ENCODE measurements at places on chromosomes 5 and 9.

DNA sequence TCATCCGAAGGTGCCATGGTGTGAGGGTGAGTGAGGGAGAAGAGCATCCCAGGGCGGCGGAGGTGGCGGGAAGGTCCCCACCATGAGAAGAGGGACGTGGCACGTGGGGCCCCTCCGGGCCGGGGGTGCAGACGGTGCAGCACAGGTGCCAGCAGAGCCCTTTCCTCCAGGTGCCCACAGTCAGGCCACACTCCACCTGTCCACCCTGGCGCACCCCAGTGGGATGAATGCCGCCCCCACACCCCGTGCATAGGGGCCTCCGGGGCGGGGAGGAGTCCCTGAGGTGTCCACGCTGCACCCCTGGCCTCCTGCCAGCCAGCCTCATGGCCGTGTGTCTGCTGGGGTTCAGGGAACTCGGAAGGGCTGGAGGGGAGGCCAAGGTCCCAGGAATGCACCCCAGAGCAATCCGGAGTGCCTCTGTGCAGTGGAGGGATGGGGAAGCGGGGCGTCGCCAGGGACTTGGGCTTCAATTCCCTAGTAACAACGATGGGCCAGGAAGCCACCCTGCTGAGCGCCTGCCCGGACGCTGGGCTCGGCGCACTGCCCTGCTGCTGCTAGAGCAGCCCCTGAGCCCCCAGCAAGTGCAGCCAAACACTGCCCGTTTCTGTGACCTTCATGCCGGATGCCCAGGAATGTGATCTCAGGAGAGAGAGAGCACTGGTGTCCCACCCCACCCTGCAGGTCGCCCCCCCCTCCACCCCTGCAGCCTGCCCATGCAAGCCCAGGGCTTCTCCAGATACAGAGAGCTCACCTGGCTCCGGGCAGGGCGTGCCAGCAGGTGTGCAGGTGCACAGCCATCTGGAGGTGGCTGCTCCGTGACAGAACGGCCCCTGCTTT, 8.8 kb upstream of the NACC2 start:
- DNase-seq = no peak

DNA sequence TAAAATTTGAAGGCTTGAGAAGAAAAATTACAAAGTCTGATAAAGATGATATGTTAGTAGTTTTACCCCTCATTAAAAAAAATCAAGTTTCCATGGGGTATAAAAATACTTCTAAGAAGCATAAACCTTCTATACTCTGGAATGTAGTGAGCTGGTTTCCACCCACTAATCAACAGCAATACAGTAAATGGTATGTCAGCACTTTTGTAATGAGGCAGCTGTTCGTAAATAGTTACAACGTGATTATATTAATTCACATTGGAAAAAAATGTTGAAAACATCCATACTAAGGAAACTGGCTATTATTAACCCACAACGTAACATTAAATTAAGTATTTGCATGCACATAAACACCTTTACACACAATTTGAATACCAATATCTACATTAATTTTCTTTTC, 283.1 kb upstream of the FAM174A start:
- DNase-seq = no peak

- peak; percentile 57 for DNase-seq
These were observed 74.2 kb downstream of the MAMDC2 start for GRCh38 chr9:70117835-70118319.

GRCh38 chr5:171311322-171312077, 2.5 kb downstream of the TLX3 start:
- no peak for DNase-seq

DNA sequence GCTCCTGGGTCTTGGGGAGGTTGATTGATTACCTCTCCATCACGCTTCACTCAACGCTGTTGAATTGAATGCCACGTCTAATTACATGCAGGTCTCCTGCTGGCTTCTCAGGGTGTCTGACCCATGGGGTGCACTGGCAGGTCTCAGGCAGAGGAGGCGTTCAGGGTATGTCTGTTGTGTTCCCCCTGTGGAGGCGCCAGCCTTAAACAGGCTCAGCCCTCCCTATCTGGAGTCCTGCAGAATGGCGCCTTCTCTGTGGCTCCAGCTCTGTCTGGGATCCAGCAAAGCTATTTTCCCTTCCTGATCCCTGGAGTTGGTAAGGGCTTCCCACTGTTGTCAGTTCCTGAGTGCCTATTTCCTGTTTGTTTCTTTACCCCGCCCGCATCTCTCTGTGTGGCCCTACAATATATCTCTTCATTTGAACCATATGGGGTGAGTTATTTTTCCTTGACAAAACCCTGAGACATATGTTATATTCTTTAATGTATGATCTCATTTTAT, 150.0 kb downstream of the NTRK2 start:
- no peak for DNase-seq

All from bronchial epithelial cell (primary cell).